ENCODE measurements at places on chromosomes 12 and 14.

GRCh38 chr12:20528208-20528607 lies 159.9 kb downstream of the PDE3A start:
- DNase-seq: no peak

- DNase-seq: no peak
These were observed 255.8 kb downstream of the ETNK1 start for GRCh38 chr12:22880807-22881206.

DNA sequence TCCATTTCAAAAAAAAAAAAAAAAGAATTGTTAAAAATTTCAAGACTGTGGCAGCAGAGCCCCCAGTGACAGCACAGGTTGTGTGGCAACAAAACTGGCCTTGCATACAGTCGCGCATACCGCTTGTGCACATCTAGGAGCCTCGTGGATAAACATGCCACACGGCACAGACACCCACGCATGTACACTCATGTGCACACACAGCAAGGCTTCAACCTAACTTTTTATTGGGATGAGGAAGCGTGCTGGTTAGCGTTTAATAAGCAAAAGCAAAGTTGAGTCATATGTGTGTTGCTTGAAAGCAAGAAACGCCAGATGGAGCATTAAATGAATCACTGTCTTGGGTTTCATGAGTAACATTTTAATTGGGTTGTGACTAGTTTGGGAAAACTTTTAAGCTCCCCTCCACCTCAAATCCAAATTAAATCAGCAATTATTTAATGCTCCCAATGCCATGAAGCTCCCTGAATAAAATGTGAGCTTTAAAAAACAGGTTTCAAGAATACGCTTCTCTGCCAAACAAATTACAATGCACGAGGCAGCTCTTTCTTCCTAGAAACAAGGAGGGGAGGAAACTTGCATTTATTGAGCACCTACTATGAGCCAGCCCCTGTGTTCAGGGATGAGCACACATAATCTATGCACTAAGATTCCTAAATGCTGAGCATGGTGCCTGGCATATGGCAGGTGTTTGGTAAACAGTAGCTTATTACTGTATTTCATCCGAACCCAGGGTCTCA lies 35.7 kb upstream of the EML1 start:
- no peak for DNase-seq

GRCh38 chr12:31234955-31235867 lies 90.7 kb downstream of the SINHCAF start:
- no peak for DNase-seq

DNA sequence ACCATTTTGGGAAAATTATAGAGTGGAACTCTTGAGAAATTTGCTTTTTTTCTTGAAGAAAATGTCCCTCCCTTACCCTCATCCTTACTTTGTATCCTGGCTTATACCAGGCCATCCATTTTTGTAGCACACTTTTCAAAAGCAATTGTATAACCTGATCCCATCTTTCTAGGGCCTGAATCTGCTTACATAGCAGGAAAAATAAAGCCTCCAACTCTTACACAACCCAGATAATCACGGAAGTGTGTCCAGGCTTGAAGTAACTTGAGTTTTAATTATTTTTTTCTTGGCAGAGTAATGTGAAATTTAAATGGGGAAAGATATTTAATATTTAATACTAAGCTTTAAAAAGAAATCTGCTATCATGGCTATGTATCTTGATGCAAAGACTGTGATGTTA lies 23.0 kb downstream of the SERPINA3 start:
- DNase-seq: no peak

DNA sequence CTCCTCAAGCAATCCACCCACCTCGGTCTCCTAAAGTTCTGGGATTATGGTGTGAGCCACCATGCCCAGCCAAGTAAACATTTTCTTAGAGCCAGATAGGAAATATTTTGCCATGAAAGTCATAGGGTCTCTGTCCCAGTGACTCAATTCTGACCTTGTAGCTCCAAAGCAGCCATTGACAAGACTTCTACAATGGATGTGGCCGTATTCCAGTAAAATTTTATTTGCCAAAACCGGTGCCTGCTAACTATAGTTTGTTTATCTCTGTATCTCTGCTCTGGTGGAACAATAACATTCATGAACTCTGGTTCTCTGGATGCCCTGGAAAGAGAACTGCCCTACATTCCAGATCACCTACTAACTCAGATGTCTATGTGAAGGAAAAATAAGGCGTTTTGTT lies 54.6 kb upstream of the USP44 start:
- DNase-seq: no peak

DNA sequence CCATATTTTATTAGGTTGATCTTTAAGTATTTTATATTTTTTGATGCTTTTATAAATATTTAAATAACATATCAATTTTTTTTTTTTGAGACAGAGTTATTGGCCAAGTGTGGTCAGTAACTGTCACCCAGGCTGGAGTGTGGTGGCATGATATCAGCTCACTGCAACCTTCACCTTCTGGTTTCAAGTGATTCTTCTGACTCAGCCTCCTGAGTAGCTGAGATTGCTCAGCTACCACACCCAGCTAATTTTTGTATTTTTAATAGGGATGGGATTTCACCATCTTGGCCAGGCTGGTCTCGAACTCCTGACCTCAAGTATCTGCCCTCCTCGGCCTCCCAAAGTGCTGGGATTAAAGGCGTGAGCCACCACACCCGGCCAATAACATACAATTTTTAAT lies 71.1 kb downstream of the FUT8 start:
- no peak for DNase-seq

GRCh38 chr14:101977311-101978071 lies 13.1 kb downstream of the DYNC1H1 start:
- DNase-seq: no peak

DNA sequence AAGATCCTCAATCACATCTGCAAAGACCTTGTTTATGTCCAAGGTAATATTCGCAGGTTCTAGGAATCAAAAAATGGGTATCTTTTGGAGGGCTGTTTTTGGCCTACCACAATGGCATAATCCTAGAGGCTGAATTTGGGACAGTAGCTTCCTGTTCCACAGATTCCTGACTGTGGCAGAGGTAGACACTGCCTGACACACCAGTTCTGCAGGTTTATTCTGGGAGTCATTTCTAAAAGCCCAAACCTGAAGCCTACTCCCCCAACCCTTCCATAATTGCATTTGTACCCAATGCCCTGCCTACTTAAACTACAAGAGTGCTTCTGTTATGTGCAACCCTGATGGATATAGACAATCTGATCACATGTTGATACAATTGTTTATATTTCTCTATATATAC lies 378.9 kb downstream of the PCNX1 start:
- no peak for DNase-seq

GRCh38 chr12:82832096-82832495 lies 145.4 kb downstream of the TMTC2 start:
- no peak for DNase-seq

DNA sequence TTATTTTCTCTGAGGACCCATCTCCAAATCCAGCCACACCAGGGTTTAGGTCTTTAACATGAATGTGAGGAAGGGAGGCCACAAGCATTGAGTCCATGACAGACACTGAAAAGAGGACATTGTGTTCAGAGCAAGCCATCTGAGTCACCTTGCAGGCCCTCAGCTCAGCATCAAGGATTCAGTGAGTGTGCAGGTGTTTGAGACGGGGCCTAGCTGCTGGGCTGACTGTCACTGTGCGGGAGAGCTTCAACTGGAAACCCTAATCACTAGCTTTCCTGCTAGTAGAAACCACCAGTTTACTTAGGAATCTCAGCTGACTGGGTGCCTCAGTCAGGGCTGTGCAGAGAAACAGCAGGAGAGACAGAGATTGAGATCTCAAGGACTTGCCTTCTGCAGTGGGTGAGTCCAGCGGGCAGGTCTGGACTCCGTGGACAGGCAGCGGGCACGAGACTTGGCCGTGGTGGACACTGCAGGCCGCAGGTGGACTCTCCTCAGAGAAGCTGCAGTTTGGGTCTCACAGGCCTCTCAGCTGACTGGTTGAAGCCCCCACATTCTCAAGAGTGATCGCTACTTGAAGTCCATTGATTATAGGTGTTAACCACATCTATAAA lies 86.1 kb upstream of the DYNC1H1 start:
- DNase-seq: no peak

DNA sequence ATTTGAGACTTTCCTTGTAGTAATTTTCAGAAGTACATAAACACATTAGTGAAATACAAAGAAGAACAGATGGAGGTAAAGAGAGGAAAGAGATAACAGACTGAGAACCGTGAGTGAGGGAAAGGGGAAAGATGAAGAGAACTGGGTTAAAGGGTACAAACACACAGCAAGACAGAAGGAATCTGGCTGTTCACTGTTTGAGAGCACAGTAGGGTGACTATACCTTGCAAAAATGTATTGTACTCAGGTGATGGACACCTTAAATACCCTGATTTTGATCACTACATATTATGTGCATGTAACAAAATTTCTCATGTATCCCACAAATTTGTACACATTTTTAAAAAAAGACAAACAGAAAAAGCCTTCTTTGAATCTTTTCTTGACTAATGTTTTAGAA lies 2.7 kb upstream of the TRHDE start:
- no peak for DNase-seq

DNA sequence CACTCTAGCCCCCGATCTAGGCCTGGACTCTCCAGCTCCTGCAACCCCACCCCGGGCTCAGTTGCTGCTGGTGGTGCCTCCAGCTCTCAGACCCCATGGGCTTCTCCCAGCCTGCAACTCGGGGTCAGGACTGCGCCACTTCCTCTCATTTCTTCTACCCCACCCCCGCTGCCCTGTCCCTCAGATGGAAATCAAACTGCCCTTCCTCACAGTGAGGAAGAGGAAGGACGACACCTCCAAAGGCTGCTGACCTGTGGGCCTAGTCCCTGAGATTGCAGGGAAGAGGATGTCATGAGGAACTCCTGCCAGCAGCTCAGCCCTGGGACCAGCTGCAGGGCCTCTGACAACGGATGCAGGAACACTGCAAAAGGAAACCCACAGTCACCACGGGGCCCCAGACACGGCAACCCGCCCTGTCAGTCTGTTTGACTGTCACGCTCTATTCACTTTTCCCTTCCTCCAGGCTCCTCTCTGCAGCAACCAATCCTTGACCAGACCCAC lies 29.3 kb upstream of the PNMA1 start:
- no peak for DNase-seq

DNA sequence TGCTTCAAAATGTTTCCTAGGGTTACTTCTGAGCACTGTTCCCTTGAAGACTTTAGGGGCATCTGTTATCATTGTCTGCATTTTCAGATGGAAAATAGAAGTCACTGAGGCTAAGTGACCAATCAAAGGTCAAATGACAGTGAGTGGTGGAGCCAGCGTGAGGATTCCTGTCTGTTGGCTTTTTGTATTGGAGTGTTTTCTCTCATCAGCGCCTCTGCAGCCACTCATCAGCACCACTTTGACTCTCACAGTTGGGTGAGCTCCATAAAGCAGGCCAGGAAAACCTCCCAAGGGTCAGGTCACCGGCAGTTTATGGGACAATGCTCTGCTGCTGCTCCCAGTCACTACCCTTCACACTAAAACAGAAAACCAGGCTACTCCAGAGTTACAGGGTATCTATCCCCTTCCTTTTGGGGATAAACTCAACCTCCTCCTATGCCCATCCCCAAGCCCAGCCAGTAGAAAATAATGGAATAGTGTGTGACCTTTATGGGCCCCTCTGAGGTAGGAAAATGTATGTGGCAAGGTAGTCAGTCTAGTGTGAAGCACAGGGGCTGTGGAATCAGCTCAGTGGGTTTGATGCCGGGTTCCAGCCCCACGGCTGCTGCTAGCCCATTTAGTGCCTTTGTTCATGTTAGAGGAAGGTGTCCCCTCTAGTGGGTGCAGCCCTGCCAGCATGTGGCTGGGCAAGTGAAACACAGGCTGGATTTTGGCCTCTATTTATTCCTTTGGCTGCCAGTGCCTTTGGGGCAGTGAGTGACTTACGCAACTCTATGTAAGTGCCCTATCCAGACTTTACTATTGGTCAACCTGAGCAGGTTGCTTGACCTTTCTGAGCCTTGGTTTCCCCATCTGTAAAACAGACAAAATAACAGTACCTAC lies 133.8 kb upstream of the CPM start:
- DNase-seq: no peak
